ENCODE measurements at places on chromosomes 7 and 10.

GRCh38 chr10:127194599-127194998 is 1.8 kb downstream of the INSYN2A start:
- no peak for DNase-seq

DNA sequence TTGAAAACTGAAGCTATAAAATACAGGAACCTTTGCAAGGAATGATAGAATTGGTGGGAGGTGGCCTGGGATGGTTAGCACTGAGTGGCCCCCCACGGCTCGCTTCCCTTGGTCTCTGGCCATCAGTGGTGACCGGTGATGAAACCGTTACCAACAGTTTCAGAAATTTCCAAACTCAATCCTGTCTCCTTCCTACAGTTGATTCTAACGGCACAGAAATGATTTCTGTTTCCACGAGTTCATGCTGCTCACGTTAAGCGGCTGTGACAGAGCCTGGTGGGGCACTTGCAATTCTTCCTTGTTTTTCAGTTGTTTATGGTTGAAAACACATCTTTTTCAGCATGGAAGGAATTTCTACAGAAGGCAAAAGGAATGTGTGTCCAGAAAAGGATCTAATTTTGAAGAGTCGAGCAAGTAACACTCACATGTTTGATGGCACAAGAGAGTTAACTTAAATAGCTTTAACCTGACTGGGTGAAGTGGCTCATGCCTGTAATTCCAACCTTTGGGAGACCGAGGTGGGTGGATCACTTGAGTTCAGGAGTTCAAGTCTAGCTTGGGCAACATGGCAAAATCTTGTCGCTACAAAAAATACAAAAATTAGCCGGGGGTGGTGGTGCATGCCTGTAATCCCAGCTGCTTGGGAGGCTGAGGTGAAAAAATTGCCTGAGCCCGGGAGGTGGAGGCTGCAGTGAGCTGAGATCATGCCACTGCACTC is 100.1 kb downstream of the DNAJB6 start:
- no peak for DNase-seq

DNA sequence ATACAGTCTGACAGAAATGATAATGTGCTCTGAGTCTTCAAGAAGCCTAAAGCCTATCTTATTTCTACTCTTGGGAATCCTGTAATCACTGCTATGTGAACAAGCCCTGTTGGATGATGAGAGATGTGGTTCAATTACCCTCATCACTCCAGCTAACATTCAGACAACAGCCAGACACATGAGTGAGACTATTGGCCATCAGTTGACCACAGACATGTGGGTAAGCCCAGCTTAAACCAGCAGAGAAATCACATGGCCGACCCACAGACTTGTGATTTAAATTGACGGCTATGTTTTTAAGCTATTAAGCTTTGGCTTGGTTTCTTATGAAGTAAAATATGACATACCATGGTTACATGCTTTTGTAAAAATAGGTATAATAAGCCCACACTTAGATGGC is 2.6 kb downstream of the MBL2 start:
- DNase-seq: no peak

DNA sequence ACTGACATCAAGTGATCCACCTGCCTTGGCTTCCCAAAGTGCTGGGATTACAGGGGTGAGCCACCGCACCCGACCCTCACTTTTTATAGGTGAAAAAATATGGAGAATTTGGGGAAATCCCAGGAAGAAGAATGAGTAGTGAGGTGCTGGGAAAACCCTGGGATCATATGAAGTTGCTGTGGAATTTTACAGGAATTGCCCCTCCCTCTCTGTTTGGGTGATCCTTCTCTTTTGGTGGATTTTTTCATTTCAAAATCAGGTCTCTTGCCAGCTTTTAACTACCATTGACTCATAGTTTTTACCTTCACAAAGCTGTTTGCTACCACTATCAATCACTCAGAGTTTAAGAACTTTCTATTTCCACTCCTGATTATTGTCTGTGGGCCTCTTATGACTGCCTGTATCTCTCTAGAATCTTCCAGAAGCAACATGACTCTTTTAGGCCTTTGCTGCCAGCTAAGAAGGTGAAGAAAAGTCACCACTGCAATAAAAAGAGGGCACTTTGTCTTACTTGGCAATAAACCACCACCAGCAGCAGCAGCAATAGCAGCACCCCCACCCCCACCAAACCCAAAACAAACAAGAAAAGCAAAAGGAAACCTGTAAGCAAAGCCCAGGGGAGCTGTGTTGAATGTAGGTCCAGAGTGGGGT is 4.0 kb upstream of the GIMAP8 start:
- no peak for DNase-seq

DNA sequence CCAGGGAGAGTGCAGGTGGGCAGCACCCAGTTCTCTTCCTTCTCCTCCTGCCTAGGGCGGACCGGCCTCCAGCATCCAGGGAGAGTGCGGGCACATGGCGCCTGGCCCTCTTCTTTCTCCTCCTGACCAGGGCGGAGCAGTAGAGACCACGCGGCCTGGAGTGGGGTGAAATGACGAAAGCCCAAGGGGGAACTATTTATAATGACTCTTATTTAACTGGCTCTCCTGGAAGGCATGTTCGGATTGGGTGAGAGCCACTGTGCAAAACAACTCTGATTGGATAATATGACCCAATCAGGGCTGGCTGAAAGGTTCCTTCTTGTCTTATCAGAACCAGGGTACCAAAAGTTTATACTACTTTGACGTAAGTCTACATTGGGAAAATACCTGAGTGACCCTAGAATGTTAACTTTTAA is 63.1 kb downstream of the ZNF37A start:
- no peak for DNase-seq

GRCh38 chr10:32317795-32318357 is 29.1 kb downstream of the EPC1 start:
- peak; percentile 26 for DNase-seq

DNA sequence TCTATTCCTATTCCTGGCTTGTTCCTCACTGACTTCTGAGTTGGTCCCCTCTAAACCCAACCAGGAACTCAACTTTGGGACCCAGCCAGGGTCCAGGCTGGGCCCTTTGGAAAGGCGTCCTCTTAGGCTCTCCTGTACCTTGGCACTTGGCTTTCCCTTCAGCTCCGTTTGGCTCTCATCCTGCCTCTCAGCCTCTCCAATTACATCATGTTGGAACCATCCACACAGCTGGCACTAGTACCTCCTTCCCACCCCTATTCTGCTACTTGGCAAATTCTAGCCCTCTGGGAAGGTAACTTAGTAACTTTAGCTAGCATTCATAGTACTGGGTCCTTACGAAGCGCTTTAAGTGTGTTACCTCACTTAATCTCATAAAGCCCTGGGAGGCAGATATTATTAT is 205.3 kb upstream of the HABP2 start:
- DNase-seq: no peak

DNA sequence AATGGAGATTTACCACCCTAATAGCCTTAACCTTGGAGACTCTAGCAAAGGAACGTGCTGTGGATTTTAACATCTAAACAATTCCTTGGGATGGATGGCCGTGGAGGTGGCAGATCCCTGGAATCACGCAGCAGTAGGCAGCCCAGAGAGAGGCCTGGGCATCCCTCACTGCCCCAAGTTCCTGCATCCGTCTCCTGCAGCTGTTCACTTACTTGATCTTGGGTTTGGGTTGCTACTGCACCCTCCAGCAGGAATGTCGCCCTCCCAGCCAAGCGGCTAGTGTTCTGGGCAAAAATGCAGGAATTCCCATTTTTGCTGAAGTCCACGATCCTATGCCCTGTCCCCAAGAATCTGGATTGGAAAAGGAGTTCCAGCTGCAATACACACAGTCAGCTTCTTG is 166.7 kb upstream of the SH2B2 start:
- no peak for DNase-seq

DNA sequence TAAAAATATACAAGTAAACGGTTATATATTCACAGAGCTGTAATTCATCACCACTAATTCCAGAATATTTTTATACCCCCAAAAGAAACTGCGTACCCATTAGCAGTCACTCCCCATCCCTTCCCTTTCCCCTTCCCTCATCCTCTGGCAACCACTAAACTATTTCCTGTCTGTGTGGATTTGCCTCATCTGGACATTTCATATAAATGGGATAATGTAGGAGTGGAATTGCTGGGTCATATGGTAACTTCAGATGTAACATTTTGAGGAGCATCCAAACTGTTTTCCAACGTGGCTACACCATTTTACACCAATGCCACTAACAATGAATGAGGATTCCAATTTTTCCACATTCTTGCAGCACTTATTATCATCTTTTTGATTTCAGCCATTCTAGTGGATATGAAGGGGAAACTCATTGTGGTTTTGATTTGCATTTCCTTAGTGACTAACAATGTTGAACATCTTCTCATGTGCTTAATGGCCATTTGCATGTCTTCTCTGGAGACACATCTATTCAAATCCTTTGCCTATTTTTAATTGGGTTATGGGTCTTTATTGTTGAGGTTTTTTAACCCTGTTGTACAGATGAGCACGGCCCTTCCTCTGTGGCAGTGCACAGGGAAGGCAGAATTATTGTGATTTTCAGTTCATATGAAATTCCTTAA is 79.2 kb downstream of the RBM20 start:
- no peak for DNase-seq
